ENCODE measurements at places on chromosomes 1 and 21.

GRCh38 chr1:181676269-181676668 lies 193.0 kb downstream of the CACNA1E start:
- no peak for DNase-seq

DNA sequence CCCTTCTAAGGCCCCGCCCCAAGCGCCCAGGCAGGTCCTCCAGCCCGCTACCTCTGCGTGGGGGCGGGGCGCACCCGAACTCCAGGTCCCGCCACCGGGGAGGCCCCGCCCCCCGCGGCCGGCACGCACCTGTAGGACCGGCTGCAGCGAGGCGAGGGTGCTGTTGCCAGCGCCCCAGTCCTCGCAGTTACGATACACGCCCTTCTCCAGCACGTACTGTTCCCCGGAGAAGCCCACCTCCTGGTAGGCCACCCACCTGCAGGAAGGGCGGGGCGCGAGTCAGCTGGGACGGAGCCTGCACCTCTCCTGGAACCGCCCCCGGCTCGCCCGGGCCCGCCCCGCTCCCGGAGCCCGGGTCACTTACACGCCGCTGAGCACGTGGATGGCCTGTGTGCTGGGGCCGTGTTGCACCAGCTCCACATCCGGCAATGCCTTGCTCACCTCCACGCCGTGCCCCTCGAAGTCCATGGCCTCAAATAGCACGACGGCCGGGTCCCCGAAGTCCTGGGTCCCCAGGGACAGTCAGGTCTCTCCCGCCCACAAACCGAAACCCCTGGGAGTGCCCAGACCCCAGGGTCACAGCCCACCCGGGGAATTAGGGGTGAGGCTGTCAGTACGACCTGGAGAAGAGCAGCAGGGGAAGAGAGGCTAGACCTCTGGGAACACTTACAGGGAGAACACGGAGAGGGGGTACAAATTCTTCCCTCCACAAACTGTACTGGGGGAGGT lies 17.3 kb downstream of the CRYBG2 start:
- DNase-seq = peak; percentile 70

DNA sequence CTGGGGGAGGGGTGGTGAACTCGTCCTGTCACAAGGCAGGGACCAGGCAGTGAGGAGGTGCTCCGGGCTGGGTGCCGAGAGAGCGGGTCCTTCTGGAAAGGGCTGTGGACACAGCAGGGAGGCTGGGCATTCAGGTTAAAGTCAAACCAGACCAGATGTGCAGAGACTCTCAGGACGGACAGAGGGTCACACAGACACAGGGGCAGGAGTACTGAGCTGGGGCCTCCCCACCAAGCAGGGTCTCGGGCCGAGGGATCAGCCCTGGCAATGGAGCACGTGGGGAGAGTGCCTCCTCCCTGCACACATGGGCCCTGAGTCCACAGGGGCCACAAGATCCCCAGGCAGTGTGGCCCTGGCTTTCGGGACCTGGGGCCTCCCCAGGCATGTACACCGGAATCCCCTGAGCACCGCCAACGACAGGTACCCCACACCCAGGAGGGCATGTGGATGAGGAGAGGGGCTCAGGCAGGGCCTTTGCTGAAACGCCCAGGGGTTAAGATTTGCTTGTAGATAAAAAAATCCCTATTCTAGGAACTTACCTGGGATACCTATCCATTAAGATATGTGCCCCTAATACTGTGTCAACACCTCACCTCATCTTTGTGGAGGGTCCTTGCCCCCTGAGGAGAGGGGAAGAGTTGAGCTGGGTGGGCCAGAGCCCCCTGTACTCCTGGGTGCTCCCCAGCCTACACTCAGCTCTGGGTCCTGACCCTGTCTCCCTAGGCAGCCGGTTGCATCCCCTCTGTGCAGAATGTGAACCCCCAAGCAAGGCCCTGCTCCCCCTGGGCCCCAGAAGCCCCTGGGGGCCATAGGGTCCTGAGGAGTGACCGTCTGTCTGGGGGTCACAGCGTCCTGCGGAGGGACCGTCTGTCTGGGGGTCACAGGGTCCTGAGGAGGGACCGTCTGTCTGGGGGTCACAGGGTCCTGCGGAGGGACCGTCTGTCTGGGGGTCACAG lies 46.9 kb upstream of the ADARB1 start:
- no peak for DNase-seq

- DNase-seq = no peak
Observed at GRCh38 chr1:171800342-171800741, 18.9 kb downstream of the METTL13 start.

GRCh38 chr21:36540700-36541099 lies 60.8 kb upstream of the CLDN14 start:
- no peak for DNase-seq

DNA sequence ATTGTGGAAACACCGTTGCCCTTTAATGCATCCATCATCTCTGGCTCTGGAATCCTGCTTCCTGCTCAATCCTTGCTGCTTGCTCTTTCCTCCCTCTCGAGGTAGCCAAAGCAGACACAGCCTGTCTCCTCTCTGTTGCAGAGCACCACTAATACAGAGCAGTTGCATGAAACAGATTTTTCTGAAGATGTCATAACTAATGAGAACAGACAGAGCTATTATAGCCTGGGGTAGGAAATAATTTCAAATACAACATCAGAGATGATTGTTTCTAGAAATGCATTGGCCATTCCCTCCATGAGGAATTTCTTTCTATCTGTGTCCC lies 23.3 kb upstream of the ACBD6 start:
- no peak for DNase-seq

- no peak for DNase-seq
Observed at GRCh38 chr1:192401825-192402224, 85.0 kb downstream of the RGS21 start.

GRCh38 chr1:231354330-231355020 lies 16.4 kb downstream of the SPRTN start:
- DNase-seq = no peak

GRCh38 chr21:44870748-44871495 lies 2.6 kb downstream of the PTTG1IP start:
- DNase-seq = no peak

DNA sequence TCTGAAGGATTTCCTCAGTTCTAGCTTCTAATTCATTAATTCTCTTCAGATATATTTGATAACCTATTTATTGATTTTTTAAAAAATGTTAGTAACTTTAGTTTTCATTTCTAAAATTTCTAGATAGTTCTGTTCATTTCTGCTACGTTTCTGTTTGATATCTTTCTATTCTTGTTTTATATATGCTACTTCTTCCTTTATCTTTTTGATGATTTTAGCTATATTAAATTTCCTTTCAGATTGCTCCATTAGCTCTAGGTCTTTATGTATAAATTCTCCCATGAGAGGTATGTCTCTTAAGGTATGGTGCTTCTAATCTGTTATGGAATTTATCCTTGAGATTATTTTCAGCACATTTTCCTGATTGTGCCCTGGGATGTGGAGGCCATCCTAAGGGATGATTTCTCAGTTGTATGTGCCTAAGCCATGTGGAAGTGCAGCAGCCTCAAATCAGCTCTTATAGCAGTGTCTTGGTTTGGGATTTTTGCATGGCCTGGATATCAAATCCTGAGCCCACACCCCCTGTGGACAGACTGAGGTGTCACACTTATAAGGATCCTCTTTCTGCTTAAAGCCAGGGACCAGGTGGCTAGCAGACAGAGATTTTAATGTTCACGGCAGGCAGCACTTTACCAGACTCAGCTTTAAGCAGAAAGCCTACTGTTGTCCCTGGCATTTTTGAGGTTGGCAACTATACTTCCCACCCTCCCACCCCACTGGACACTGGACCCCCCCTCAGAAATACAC lies 6.2 kb upstream of the KCNQ4 start:
- no peak for DNase-seq

DNA sequence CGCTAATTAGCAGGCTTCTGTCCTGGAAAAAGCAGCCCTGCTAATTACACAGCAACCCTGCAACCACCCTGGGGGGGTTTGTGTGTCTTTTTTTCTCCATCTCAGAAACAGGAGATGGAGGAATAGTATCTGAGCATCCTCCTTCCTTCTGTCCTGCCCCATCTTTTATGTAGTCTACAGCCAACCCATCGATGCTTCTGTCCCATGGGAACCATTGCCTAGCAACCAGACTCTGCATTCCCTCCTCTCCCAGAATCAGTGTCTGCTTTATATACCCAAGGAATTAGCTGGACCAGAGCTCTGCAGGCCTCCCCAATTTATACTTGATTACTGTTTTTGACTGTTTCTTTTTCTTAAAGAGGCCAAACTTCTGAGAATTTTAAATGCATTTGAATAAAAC lies 35.1 kb downstream of the LRRC38 start:
- DNase-seq = no peak

- DNase-seq = no peak
Observed at GRCh38 chr1:22225858-22226589, 83.1 kb upstream of the WNT4 start.

- no peak for DNase-seq
Observed at GRCh38 chr21:45818276-45818903, 163.2 kb upstream of the COL6A1 start.

GRCh38 chr1:230568008-230568407 lies 74.3 kb upstream of the COG2 start:
- no peak for DNase-seq

DNA sequence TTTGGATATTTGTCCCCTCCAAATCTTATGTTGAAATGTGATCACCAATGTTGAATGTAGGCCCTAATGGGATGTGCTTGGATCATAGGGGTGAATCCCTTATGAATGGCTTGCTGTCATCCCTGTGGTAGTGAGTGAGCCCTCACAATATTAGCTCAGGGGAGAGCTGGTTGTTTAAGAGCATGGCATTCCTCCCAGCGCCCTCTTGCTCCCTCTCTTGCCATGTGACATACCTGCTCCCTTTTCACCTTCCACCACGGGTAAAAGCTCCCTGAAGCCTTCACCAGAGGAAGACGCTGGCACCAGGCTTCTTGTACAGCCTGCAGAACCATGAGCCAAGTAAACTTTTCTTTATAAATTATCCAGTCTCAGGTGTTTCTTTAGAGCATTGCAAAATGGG lies 305.6 kb downstream of the KCTD3 start:
- no peak for DNase-seq

- peak; percentile 47 for DNase-seq
Observed at GRCh38 chr1:200510228-200510623, 100.4 kb upstream of the ZNF281 start.

- DNase-seq = no peak
Observed at GRCh38 chr1:201274616-201275252, 8.6 kb upstream of the PKP1 start.

DNA sequence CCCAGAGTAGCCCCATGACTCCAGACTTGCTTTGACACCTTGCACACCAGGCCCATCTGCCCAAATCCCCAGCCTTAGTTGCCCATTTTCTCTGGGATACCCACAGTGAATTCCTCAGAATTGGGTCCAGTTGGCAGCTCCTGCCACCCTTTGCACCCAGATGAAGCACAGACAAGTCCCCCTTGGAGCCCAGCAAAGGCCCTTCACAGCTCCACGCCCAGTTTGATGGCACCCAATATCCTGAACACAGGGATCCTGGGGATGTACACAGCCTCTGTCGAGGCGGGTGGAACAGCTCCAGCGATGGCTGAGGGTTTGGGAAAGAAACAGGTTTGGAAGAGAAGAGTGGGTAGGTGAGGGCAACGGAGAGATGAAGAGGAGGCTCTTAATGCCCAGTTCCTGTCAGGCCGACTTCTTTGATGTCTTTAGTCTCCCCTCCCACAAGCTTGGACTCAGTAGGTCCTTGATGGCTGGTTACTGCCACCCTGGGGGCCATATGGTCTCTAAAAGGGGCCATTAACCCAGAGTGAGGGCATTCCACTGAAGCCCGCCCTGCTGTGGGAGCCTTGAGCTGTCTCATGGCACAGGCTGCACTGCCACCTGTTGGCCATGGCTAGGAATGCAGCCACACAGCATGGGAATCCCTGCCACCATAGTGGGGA lies 21.7 kb downstream of the TMEM53 start:
- peak; percentile 56 for DNase-seq

- no peak for DNase-seq
Observed at GRCh38 chr1:27074175-27074780, 61.6 kb upstream of the TENT5B start.

GRCh38 chr1:119040489-119040888 lies 52.3 kb upstream of the TBX15 start:
- no peak for DNase-seq

DNA sequence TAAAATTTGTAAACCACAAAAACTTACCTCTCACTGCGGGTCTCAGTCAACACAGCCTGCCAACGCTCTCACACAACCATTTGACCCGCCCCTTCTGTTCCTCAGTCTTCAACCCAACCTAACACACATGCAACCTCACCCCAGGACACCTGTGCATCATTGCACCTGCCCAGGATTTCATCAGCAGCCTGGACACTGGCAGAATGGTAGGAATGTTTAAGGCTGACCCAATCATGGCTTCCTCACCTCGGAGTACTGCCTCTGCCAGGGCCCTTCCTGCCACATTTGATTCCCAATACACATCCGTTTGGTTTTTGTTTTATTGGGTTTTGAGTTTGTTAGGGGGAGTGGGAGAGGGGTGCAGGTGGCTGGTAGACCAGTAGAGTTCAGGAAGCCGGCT lies 40.7 kb downstream of the TOMM20 start:
- DNase-seq = no peak

- DNase-seq = no peak
Observed at GRCh38 chr1:55716151-55716550, 501.0 kb upstream of the USP24 start.

DNA sequence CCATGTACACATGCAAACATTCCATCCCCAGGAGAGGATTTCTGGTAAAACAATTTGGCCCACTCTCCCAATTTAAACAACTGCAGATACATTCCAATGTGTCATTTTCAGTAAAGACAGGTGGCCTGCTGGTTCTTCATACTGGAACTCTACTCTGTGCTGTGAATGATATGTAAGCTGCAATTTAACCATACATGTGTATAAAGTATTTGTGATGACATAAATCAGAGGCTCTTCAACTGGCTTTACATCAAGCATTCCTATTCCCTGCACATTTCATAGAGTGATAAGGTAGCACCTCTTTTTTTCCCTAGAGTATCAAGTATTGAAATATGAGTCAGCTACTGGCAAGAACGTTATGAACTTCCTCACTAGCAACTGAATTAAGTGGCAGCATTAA lies 649.5 kb upstream of the ADGRL2 start:
- no peak for DNase-seq

DNA sequence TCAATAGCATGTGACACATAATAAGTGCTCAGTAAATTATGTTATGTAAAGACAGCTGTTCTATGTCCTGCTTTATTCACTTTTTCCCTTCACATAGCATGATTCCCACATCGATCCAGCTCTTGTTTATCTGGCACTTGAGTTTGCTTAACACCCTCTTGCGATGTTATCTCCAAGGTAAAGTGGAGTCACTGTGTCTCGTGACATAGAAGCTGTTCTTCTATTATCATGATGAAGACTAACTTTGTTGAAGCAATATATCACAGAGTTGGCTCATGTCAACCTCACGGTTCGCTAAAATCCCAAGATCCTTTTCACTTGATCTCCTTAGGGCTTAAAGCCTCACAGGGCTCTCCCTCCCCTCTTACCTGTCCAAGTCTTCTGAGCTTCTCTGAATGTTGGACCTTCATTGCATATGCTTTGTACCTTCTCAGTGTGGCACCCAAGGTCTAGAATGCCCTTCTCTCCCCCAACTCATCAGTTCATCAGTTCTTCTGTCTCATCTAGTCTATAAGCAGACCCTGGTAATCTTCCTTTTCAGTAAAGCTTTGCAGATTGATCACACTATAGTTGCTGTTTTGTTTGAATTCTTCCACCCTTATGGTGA lies 38.0 kb downstream of the PLXNA2 start:
- no peak for DNase-seq

- DNase-seq = no peak
Observed at GRCh38 chr1:187928288-187928687, 1099.5 kb downstream of the PLA2G4A start.

Measured in stimulated activated CD8-positive, alpha-beta memory T cell treated with anti-CD3 and anti-CD28 coated beads, Interleukin-2, amount 100 ng/mL, for 1 hour (primary cell).